Diencephalon (tissue), 1 donor: ENCODE measurements at places on chromosomes 1 and 21. TPM values are rescaled to one million over a fixed set of nuclear protein-coding genes. Genes with fewer than 3 reads are reported as not detected.

TRAF3IP3 gene
- 0.46 TPM for total RNA-seq

PAX7 gene
- 0.92 TPM for total RNA-seq

SLAMF9 gene
- total RNA-seq = not detected

IQCC gene
- total RNA-seq = 4.6 TPM

PBX1 gene
- 142 TPM for total RNA-seq

TMEM269 gene
- 0.46 TPM for total RNA-seq

CACNA1S gene
- under 0.01 TPM for total RNA-seq

TP73 gene
- 0.92 TPM for total RNA-seq

CLEC20A gene
- not detected for total RNA-seq

SPRR2E gene
- not detected for total RNA-seq

RNU1-2 gene
- total RNA-seq = under 0.01 TPM

ABCB10 gene
- 16.8 TPM for total RNA-seq

OR6F1 gene
- not detected for total RNA-seq

ARHGAP30 gene
- total RNA-seq = 1.6 TPM

ADORA3 gene
- 3.0 TPM for total RNA-seq
